ENCODE measurements at places on chromosomes 4 and X.

GRCh38 chr4:37453999-37454800 is 209.7 kb downstream of the NWD2 start:
- DNase-seq = no peak

DNA sequence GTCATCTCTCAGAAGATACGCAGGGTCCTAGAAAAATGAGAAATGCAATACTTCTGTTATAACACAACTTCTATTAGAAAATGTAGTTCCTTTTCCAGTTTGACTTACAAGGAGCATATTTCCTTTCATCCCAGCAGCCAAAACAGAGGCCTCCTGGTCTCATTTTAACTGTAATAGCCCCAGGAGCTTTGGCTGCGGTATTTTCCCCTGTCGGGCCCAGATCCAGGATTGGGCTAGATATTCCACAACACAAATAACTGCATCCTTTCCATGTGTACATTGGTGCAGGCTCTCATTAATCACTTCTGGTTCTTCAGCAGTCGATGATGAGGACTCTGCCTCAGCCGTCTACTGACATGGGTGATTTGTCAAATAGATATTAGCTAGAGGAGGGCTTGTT is 166.1 kb downstream of the TENM3 start:
- DNase-seq = no peak

DNA sequence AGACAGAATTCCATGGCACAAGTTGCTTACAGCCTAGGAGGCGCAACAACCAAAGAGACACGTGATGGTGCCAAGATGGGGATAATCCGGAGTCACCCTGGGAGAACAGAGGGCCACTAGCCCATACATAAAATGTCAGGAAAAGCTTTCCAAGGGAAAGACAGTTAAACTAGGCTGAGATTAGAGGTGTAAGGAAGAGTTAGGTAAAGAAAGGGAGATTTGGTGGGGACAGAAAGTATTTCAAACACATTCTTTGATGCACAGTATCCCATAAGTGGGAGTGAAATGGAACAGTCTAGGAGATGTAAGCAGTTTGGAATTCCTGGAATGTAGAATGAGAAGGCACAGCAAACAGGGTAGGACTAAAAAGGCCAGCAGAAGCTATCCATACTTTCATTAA is 860.9 kb upstream of the LCORL start:
- DNase-seq = no peak

- DNase-seq = no peak
These were observed 11.7 kb downstream of the C1GALT1C1 start for GRCh38 chrX:120617996-120618630.

- no peak for DNase-seq
These were observed 202.5 kb upstream of the MAMLD1 start for GRCh38 chrX:150160656-150161055.

GRCh38 chr4:35175487-35175886 is 1068.8 kb downstream of the ARAP2 start:
- no peak for DNase-seq

GRCh38 chr4:39020130-39020529 is 12.1 kb downstream of the TMEM156 start:
- no peak for DNase-seq

DNA sequence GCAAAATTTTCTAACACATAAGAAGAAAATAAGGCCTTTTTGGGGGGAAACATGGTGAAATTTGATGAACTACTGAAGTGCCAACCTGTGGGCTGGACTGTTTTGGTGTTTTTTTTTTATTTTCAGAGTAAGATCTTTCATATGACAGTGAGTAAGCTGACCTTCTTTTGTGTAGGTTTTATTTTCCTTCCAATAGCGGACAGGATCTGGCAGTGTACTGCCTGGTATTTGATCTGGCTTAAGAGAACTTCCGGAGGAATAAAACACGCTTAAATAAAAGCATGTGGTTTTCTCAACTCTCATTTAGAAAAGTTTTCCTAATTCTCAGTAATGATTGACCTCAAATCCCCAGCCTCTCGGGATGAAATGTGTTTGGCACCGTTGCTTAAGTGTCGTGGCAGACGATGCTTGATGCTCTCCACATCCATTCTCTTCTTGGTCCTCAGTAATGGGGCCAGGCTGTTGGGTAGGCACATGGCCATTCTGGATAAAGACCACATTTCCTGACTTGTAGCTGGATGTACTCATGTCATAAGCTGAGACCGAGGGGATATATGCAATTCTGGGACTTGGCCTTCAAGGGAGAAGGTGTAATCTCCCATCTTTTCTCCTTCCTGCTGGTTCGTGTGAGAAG is 65.6 kb upstream of the PDLIM3 start:
- no peak for DNase-seq
